ENCODE measurements at places on chromosomes 5 and 9. TPM values are rescaled to one million over a fixed set of nuclear protein-coding genes. Genes with fewer than 3 reads are reported as not detected.

Gene OBP2B
- total RNA-seq: not detected

Gene C5
- 0.63 TPM for total RNA-seq

Gene SUSD3
- total RNA-seq: 0.60 TPM

- H3K36me3 ChIP-seq: no peaks in the 10 kb centered on the region
- H3K4me1 ChIP-seq: peaks cover 10% of the 10 kb centered on the region
- no peak overlapping the region for H3K4me3 ChIP-seq
- H3K27me3 ChIP-seq: no peaks in the 10 kb centered on the region
Observed at GRCh38 chr5:124806373-124807077, 60.1 kb upstream of the ZNF608 start.

DNA sequence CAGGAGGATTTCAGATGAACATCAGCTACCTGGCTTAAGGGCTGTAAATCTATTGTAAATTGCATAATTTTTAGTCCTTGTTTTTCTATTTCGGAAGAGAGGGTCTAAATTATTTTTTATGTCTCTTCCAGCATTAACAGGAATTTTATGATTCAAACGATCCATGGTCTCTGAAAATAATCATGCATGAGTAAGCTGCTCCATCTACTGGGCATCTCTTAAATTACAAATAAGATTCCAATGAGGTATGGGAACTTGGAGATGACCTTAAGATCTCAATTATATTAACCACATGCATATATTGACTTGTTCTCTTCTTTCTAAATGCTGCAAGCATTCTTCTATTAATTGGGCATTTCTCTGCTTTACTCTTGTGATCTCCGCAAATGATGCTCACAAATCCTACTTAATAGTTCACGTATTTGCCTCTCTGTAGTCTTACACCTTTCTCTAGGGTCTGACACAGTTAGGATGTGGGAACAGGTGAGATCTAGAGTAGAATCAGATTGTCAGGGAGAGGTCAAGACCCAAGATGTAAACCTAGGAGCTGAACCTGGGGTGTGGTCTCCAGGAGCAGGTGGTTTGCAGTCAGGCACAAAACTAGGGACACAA, 86.9 kb downstream of the NUDT12 start:
- H3K4me3 ChIP-seq: no peak overlapping the region
- H3K36me3 ChIP-seq: no peaks in the 10 kb centered on the region
- H3K27me3 ChIP-seq: no peaks in the 10 kb centered on the region
- DNase-seq: no peak
- H3K27ac ChIP-seq: no peak overlapping the region
- H3K4me1 ChIP-seq: no peaks in the 10 kb centered on the region

- no peaks in the 10 kb centered on the region for H3K4me1 ChIP-seq
- H3K27ac ChIP-seq: no peak overlapping the region
- no peaks in the 10 kb centered on the region for H3K36me3 ChIP-seq
- DNase-seq: no peak
- no peaks in the 10 kb centered on the region for H3K27me3 ChIP-seq
Observed at GRCh38 chr9:78775696-78776295, 478.9 kb downstream of the PSAT1 start.

- H3K27me3 ChIP-seq: no peaks in the 10 kb centered on the region
- no peak overlapping the region for H3K27ac ChIP-seq
- H3K4me3 ChIP-seq: no peak overlapping the region
- peaks cover 7% of the 10 kb centered on the region for H3K36me3 ChIP-seq
Observed at GRCh38 chr9:113298311-113298710, 4.9 kb downstream of the RNF183 start.

- H3K36me3 ChIP-seq: no peaks in the 10 kb centered on the region
- peaks cover 31% of the 10 kb centered on the region for H3K27me3 ChIP-seq
- peak; percentile 5 for DNase-seq
- H3K4me1 ChIP-seq: peaks cover 3% of the 10 kb centered on the region
- no peak overlapping the region for H3K27ac ChIP-seq
Observed at GRCh38 chr9:34566322-34566721, 23.2 kb downstream of the CNTFR start.

DNA sequence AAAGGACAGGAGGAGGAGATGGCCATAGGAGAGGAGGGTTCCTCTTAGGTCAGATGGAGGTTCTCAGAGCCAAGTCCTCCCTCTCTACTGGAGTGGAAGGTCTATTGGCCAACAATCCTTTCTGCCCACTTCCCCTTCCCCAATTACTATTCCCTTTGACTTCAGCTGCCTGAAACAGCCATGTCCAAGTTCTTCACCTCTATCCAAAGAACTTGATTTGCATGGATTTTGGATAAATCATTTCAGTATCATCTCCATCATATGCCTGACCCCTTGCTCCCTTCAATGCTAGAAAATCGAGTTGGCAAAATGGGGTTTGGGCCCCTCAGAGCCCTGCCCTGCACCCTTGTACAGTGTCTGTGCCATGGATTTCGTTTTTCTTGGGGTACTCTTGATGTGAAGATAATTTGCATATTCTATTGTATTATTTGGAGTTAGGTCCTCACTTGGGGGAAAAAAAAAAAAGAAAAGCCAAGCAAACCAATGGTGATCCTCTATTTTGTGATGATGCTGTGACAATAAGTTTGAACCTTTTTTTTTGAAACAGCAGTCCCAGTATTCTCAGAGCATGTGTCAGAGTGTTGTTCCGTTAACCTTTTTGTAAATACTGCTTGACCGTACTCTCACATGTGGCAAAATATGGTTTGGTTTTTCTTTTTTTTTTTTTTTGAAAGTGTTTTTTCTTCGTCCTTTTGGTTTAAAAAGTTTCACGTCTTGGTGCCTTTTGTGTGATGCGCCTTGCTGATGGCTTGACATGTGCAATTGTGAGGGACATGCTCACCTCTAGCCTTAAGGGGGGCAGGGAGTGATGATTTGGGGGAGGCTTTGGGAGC, 3.1 kb downstream of the EGR1 start:
- peak overlapping the region; percentile 91 for H3K4me3 ChIP-seq
- no peaks in the 10 kb centered on the region for H3K27me3 ChIP-seq
- H3K36me3 ChIP-seq: no peaks in the 10 kb centered on the region
- no peak overlapping the region for H3K27ac ChIP-seq
- no peak for DNase-seq
- H3K4me1 ChIP-seq: peaks cover 40% of the 10 kb centered on the region

- no peaks in the 10 kb centered on the region for H3K4me1 ChIP-seq
- H3K36me3 ChIP-seq: no peaks in the 10 kb centered on the region
- DNase-seq: no peak
- no peak overlapping the region for H3K4me3 ChIP-seq
- peaks cover 32% of the 10 kb centered on the region for H3K27me3 ChIP-seq
Observed at GRCh38 chr5:158013939-158014338, 155.0 kb upstream of the CLINT1 start.

- H3K27ac ChIP-seq: no peak overlapping the region
- no peaks in the 10 kb centered on the region for H3K4me1 ChIP-seq
- no peaks in the 10 kb centered on the region for H3K27me3 ChIP-seq
- DNase-seq: no peak
- no peaks in the 10 kb centered on the region for H3K36me3 ChIP-seq
- H3K4me3 ChIP-seq: no peak overlapping the region
Observed at GRCh38 chr5:94745786-94746730, 127.6 kb downstream of the SLF1 start.

DNA sequence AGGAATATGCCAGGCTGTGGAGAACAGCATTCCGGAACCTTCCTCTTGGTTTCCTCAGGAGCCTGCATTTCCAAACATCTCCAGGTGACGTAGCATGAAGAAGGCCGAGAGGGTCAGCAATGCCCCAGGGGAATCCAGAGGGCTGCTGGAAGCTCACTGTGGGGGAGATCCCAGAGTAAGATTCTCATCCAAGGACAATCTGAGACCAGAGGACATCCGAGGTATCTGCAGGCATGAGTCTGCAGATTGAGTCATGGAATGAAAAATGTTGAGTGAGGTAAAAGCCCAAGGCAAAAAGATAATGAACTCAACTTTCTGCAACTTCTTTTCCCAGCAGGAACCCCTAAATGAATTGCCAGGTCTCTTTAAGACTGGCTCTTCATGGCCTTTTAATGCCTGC, 73.5 kb downstream of the KIF4B start:
- no peaks in the 10 kb centered on the region for H3K27me3 ChIP-seq
- DNase-seq: no peak
- H3K36me3 ChIP-seq: no peaks in the 10 kb centered on the region
- H3K4me3 ChIP-seq: no peak overlapping the region
- H3K4me1 ChIP-seq: peaks cover 16% of the 10 kb centered on the region
- no peak overlapping the region for H3K27ac ChIP-seq

GRCh38 chr5:1808439-1808838, 7.2 kb downstream of the NDUFS6 start:
- no peak overlapping the region for H3K4me3 ChIP-seq
- no peaks in the 10 kb centered on the region for H3K27me3 ChIP-seq
- H3K4me1 ChIP-seq: peaks cover 80% of the 10 kb centered on the region
- H3K27ac ChIP-seq: no peak overlapping the region

DNA sequence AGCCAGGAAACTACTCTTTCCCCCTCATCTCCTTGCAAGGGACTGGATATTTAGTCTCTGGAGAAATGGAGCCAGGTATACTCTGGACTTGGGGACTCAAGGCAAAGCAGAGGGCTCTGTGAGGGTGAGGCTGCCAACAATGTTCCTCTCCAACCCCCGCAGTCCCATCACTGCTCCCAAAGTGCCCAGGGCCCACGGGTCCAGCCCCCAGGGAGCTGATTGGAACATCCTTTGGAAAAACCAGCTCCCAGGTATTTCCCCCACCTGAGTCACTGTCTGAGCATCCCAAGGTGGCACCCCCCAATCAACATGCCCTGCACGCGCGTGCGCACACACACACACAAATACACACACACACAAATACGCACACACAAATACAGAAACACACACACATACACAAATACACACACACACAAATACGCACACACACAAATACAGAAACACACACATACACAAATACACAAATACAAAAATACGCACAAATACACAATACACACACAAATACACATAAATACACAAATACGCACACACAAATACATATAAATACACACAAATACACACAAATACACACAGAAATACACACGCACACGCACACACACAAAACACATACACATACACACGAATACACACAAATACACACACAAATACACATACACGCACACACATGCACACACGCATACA, 137.4 kb downstream of the DAB2IP start:
- peaks cover 8% of the 10 kb centered on the region for H3K4me1 ChIP-seq
- peaks cover 16% of the 10 kb centered on the region for H3K36me3 ChIP-seq

DNA sequence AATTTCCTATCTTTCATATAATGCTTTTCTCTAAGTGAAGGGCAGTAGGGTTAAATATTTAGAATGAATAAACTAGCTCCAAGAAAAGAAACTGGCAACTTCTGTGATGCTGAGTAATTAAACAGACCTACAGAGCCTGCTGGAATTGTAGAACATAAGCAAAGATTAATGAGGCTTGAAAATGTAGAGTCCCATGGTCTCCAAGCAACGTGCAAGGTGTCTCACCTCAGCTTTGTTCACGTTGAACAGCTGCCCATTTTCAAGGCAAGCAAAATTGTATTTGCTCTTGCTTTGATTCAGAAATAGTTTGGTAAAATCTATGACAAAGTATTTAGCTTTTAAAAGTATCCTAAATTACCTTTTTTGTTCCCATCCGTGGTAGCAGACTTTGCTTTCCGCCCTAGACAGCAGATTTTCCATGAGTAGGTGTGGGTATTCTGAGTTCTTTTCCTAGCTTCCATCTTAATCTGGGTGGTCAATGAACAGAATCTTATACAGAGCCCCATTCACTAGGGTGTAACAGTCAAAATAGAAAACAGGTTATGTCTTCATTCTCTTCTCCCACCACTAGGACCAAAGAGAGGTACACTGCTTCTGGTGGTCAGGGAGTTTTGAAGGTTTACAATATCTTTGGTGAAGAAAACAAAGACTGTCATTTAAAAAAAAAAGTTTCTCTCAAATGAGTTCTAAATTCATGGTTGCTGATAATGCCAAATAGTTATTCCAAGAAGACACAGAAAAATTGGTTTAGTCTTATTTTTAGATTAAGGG, 52.1 kb upstream of the TYRP1 start:
- H3K4me1 ChIP-seq: no peaks in the 10 kb centered on the region
- no peaks in the 10 kb centered on the region for H3K36me3 ChIP-seq
- H3K27ac ChIP-seq: no peak overlapping the region
- no peak for DNase-seq
- peaks cover 14% of the 10 kb centered on the region for H3K27me3 ChIP-seq

DNA sequence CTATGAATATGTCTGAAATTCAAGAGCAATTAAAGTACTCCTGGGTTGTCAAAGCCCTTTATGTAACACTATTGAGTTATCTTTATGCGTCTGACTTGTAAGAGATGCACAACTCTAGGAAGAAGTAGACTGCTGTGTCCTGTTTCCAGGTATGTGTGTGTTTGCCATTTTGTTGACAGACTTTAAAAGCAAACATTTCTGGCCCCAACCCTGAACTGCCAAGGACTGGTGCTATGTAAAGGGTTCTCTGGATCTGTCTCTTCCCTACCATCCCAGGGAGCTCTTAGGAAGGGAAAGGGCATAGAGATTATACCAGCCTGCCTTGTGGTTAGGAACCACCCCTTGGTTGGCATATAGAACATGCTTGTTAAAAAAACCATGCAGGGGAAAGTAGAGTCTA, 12.1 kb downstream of the SLC22A5 start:
- H3K36me3 ChIP-seq: peaks cover 17% of the 10 kb centered on the region
- H3K27me3 ChIP-seq: no peaks in the 10 kb centered on the region
- H3K4me1 ChIP-seq: peaks cover 44% of the 10 kb centered on the region
- no peak overlapping the region for H3K4me3 ChIP-seq
- DNase-seq: no peak

DNA sequence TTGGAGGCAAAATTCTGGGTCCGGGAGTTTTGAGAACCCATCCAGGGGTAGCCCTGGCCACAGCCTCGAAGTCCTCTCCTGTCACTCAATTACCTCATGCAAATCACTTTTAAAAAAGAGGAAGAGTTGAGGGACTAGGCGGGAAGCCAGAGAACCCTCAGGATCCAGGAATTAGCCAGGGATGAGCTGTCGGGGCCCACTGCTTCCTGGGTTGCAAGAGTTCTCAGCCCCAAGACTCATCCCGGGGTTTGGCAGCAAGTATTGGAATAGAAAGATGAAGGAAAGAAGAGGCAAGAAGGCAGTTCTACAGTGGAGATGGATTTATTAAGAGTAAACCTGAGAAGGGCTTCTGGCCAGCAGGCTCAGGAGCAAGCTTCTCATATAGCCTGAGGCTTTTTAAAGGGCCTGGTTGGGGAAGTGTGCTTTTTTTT, 25.6 kb downstream of the C9orf50 start:
- DNase-seq: no peak
- no peak overlapping the region for H3K4me3 ChIP-seq
- peaks cover 29% of the 10 kb centered on the region for H3K27me3 ChIP-seq
- peak overlapping the region; percentile 90 for H3K27ac ChIP-seq
- no peaks in the 10 kb centered on the region for H3K36me3 ChIP-seq

DNA sequence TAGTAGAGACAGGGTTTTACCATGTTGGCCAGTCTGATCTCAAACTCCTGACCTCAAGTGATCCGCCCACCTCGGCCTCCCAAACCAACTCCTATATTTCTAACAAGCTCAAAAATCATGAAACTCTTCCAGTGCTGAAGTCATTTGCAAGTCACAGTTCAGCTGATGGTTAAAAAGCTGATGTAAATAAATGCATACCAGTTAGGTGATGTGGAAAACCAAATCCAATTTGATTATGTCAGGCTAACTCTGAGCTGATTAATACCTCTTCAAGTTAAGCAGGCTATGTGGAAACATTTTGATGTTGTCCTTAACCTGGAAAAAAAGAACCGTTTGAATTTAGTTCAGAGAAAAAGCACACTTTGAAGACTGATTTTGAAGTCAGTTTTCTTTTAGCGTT, 51.0 kb downstream of the TMEM252 start:
- no peak overlapping the region for H3K27ac ChIP-seq
- no peak for DNase-seq
- H3K4me3 ChIP-seq: no peak overlapping the region
- peaks cover 44% of the 10 kb centered on the region for H3K4me1 ChIP-seq
- no peaks in the 10 kb centered on the region for H3K27me3 ChIP-seq
- peaks cover 45% of the 10 kb centered on the region for H3K36me3 ChIP-seq

Measured in left ventricle myocardium inferior (tissue), 1 donor.